Stimulated activated CD4-positive, alpha-beta T cell treated with anti-CD3 and anti-CD28 coated beads, Interleukin-1b, Interleukin-23, amount 100 ng/mL, for 48 hours (primary cell): ENCODE measurements at places on chromosomes 1 and 21.

DNA sequence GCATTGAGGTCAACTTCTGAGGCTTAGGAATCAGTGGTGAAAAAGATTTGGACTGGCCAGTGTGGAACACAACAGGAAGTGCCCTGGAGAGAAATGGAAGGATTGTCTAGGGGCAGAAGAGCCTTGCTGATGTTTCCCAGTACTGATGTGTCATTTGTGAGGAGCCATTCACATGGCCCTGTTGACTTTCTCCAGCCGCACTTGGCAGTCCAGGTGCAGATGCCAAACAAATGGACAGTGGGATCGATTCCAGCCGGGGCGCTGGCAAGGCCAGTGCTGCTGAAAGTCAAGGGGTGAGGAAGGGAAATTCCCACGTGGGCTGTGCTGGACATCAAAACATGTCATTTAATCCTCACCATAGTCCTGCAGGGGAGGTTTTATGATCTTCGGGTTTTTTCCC lies 4.9 kb upstream of the TRIM63 start:
- DNase-seq = no peak

GRCh38 chr1:204443871-204444581 lies 32.4 kb upstream of the PPP1R15B start:
- DNase-seq = peak; percentile 37

DNA sequence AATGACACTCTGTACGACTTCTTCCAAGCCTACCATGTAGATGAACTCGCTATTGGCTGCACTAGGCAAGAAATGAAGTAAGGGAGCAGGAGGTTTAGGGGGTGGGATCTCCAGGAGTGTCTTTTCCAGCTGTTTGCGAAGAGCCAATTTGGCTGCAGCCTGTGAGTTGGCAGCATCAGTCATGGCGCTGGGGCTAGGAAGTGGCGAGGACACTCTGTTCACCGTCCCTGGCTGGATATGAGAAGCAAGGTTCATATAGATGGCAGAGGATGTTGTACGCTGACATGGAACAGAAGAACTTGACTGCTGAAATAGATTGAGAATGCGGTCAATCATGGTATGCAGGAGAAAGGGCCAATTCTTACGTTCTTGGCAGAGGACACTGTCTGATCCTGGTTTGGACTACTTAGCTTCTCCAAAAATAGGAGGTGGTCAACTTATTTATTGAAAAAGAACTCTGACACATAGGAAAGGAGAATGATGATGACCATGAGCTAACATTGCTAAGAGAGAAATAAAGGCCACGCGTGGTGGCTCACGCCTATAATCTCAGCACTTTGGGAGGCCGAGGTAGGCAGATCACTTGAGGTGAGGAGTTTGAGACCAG lies 41.2 kb downstream of the SLC27A3 start:
- no peak for DNase-seq

GRCh38 chr1:232620356-232620969 lies 9.5 kb downstream of the SIPA1L2 start:
- no peak for DNase-seq

GRCh38 chr1:86505564-86505902 lies 36.8 kb downstream of the CLCA1 start:
- no peak for DNase-seq

GRCh38 chr1:227308367-227309336 lies 9.6 kb downstream of the CDC42BPA start:
- no peak for DNase-seq

DNA sequence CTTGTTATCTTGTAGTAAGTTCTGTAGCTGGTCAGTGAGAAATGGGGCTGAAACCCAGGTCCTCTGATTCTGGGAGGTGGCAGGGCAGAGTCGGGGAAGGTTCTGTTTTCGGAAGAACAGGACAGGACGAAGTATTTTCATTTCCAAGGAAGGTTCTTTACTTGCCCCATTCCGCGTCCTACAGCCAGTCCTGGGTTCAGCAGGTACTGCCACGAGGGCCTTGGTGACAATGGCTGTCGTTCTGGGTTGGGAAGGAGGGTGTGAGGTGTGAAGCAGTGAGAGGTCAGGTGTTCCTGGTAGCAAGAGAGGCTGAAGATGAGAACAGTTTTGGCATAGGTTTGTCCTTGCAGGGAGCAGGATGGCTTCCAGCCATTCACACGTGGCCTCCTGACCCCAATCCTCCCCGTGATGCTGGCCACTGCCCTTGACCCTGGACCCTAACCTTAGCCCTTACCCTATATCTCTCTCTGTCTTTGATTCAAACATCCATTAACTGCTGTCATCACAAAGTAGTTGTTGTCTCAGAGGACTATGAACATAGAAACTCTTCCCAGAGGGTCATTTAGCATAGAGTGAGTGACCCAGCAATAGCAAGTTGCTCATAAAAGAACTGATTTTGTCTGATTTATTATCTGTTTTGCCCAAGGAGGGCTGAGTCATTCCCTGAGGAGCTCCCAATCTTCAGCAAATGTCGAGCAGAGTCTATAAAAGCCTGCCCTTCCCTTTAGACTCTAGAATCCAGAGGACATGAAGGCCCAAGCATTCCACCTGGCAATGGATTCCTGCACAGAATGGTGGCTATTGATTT lies 25.0 kb downstream of the VASH2 start:
- no peak for DNase-seq

- no peak for DNase-seq
These were observed 70.5 kb downstream of the IGSF21 start for GRCh38 chr1:18178111-18178510.
